ENCODE measurements at places on chromosomes 4 and X. TPM values are rescaled to one million over a fixed set of nuclear protein-coding genes. Genes with fewer than 3 reads are reported as not detected.

Gene MAGED4
- polyA plus RNA-seq: 46.1 TPM

DNA sequence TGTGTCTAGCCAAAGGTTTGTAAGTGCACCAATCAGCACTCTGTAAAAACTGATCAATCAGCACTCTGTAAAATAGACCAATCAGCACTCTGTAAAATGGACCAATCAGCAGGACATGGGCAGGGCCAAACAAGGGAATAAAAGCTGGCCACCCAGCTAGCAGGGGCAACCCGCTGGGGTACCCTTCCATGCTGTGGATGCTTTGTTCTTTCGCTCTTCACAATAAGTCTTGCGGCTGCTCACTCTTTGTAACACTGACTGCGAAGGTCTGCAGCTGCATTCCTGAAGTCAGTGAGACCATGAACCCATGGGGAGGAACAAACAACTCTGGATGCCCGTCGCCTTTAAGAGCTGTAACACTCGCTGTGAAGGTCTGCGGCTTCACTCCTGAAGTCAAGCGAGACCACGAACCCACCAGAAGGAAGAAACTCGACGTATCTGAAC is 14.3 kb downstream of the HNRNPDL start:
- DNase-seq: no peak

Gene DCAF8L2
- not detected for polyA plus RNA-seq

Gene CABS1
- polyA plus RNA-seq: 0.32 TPM

Gene LUZP4
- not detected for polyA plus RNA-seq

DNA sequence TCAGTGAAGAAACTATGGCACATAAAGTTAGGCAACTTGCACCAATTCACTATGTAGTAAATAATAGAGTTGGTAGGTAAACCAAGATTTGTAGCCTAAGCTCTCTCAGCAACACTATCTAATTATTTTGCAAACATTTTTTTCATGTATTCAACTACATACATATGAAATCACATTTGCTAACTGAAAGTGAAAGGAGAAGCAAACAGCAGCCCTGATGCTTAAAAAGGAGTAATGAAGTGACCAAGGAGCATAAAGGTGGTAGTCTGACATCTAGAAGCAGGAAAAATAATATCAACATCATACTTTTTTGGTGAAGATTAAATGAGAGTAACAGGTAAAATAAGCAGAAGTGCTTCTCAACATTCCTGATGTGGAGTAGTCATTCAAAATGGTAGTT is 603.7 kb downstream of the GRXCR1 start:
- DNase-seq: no peak

Gene GLOD5
- 1.7 TPM for polyA plus RNA-seq

DNA sequence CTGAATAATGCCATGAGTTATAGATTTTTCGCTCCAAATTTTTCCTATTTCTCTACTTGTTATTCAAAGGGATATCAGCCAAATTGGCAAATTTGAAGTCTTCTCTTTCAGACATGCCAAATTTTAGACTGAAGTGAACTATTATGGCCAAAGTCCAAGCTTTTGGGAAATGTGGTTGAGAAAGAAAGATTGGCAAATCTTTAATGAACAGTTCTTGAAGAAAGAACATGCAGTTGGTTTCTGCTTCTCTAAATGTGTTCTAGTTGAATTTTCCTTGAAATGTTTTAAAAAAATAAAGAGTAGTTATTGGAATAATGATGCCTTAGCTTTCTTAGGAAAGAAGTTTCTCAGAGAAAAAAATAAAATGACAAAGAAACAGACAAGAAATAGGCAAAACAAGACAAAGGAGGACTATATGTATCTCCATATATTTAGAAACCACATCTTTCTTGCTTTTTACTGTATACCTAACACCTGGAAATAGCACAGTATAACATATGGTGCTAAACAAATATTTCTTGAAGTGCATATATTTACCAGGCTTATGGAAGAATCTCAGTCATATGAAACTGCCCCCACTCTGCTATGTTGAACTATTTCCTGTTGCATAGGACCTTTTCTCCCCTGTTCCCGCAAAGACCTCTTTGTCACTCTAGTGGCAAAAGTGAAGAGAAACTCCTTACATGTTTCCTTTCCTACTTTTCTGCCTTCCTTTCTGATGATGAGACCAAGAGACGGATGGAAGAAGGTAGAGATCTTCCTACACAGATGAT is 250.0 kb downstream of the ARHGAP24 start:
- no peak for DNase-seq

Gene RIBC1
- 4.3 TPM for polyA plus RNA-seq

DNA sequence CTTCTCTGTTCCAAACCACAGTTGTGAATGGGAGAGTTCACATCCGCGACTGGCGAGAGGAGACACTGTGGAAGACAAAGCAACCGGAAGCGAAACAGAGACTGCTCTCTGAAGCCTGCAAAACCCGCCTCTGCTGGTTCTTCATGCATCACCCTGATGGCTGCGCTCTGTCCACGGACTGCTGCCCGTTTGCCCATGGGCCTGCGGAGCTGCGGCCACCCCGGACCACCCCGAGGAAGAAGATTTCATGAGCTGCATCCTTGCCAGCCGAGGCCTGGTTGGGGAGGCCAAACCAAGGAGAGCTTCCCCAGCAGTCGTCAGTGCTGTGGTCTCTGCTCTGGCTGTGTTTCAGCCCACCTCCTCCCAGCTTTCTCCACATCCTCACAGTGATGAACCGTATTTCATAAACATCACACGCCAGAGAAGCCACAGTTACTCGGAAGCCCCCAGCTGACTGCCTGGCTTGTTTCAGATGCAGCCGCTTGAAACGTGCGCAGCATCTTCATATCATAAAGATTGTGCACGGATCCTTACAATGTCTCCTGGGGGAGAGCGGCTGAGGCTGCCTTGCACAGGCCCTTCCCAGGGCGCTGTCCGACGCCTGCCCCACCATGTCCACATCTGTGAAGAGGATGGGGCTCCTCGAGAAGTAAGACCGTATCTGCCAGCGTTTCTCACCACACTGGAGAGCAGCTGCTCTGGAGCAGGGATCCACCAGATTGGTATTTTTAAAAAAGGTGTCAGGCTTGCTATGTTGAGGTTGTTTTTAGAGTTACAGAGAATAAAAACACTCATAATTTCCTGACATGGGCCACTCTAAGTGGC is 35.4 kb downstream of the TRMT44 start:
- DNase-seq: no peak

Gene CLCN3
- polyA plus RNA-seq: 80.2 TPM

Gene FAM47A
- 0.05 TPM for polyA plus RNA-seq

Gene MAGEB17
- polyA plus RNA-seq: not detected

DNA sequence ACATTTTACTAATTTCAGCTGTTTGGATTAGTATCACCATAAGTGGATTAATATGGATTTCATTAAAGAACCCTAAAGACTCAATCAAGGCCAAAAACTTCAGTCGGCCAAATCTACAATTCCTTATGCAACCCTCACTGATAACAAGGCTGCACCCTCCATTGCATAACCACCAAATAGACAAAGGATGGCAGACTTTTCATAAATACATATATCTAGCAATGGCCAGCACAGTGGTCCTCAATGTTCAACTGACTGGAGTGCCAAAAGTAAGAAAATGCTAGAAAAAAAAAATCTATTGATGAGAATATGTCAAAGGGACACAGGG is 46.6 kb downstream of the MID1IP1 start:
- DNase-seq: no peak

GRCh38 chrX:12447448-12448064 is 309.3 kb downstream of the FRMPD4 start:
- DNase-seq: peak; percentile 6

Gene UGT2A3
- polyA plus RNA-seq: 175 TPM

Gene PRSS48
- polyA plus RNA-seq: not detected

DNA sequence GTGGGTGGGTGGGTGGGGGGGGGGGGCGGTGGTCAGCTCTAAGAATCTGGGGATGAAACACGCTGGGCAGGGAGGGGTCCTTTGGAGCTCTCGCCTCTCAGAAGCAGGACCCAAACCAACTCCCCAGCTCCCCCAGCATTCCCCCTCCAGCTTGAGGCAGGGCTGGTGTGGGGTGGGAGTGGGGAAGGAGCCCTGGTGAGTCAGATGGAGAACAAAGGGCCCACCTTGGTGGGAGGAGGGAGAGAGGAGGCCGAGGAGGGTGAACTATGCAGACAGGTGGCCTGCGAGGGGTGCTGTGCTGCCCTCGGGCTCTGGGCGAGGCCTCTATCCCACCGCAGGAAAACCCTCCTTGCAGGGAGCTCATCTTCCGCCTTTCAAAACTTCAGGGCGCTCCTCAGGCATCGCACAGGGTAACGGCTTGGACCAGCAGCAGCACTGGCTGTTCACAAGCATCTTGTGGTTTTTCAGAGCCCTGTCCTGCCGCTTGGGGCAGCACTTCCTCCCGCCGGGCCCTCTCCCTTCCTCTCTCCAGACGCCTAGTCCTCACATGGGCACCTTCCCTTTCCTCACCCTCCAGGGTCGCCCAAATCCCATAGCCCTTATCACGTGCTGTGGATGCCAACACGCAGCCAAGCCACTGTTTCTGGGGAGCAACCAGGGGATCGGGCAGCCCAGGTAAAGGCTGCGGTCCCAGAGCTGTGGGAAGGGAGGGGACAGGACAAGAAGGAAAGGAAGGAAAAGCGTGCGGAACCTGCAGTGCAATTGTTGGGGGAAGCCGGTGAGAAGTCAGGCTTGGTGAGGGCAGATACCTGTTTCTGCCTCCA is 34.0 kb upstream of the GRPEL1 start:
- no peak for DNase-seq

- no peak for DNase-seq
Measured at GRCh38 chrX:38154340-38154739, 66.3 kb downstream of the SRPX start.

DNA sequence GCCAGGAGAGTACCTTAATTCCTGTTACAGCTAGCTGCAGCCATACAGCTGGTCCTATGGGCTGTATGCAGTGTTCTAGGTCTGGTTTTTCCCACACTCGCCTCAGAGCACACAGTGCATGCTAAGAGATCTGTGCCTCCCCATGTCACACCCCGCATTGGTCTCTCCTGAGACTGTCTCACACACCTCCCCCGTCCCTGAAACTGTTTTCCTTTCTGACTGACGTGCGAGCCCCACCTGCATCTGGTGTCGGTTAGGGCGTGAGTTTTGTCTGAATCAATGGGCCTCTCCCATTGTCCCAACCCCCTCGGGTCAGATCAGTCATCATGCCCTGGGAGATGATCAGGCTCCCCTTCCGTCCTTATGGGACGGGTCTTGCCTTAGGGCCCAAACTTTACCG is 3.4 kb upstream of the UGT8 start:
- DNase-seq: no peak

Gene LRRC66
- 0.45 TPM for polyA plus RNA-seq

DNA sequence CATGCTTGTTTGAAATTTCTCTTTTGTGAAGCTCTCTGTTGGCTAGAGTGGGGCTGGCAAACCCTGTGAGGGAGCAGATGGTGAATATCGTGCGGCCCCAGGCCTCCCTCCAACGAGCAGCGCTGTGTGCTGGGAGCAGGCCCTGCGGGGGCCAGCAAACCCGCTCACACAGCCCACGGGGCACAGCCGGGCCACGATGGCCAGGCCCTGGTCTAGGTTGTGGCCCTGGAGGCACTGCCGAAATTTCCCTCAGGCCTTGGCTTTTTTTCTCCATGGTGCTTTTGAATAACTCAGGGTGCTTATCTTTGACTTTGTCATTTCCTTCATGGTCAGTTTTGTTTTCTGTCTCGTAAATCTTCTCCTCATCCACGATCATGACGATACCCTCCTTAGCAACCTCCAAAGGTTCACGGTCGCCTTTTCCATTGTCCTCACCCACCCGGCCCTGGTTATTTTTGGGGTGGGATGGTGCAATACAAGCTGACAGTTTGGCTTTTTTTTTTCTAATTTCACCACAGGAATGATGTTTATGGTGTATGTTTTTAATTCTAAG is 20.7 kb downstream of the PCGF3 start:
- no peak for DNase-seq

Gene S100P
- 3.9 TPM for polyA plus RNA-seq

- DNase-seq: no peak
Measured at GRCh38 chr4:52408471-52408870, 250.6 kb downstream of the USP46 start.

DNA sequence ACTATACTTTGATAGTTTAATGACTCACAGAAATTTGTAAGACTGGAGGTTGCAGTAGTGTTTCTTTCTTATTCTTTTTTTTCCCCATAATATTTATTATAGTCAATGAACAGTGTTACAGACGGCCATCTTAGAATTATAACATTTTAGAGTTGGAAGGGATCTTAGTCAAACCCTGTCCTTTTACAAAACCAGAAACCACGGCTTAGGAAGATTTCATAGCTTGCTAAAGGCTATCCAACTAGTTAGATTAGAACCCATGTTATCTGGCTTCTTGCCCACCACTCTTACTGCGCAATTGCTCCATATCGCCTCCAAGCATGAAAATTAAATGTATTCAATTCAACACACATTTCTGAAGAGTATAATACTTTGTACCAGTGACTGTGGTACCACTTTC is 1.1 kb downstream of the XIAP start:
- no peak for DNase-seq

Measured in left renal pelvis (tissue), 4 donors.